ENCODE measurements at places on chromosomes 7 and 10.

- DNase-seq = peak; percentile 37
Observed at GRCh38 chr10:70578371-70578947, 24.1 kb downstream of the PRF1 start.

DNA sequence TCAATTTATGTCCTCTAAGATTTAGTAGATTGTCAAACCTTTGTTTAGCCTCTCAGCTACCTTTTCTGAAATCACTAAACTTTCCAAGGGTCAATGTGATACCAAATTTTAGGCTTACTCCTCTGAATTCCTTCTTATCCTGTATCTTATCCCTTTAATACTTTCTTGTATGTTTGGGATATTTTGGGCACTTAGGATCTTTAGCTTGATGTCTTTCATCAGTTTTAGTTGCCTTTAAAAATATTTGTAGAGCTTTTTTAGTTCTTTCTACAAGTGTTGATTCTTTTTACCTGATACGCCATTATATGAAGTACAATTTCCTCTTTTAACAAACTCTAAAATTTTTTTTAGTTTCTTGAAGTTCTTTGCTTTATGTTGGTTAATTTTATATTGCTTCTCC, 30.7 kb upstream of the HDAC9 start:
- DNase-seq = no peak

- no peak for DNase-seq
Observed at GRCh38 chr10:58511765-58512490, 744 bp upstream of the BICC1 start.

DNA sequence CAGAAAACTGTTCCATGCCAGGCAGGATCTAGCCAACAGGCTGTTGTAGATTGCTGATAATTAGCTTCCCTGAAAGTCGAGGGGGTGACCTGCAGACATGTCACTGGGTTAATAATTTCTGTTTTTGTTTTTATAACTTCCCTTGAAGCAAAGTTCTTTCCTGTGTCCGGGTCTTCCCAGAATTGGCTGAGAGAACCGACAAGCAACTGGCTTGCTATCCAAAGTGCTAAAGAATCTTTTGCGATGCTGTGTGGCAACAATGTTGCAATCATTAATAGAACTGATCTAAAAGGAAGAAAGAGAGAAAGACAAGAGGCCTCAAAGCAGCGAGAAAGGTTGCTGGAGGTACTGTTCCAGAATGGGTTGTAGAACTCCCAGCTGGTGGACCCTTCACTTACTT, 132.1 kb upstream of the DPP6 start:
- DNase-seq = no peak

DNA sequence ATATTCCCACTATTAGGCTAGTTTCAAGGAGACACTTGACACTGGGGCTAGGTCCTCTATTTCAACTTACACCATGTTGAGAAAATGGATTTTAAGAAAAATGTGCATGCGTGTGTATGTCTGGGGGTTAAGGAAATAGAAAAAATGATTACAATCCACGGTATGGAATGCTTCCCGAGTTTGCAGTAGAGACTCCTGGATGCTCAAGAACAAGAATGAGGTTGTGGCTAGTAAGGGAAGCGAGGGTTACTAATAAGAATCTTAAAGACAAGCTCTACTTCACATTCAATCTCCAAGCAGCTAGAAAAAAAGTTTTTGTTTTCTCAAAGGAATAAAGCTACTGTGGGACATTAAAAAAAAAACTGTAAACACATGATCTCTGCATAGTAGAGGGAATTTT, 54.7 kb downstream of the ANK3 start:
- no peak for DNase-seq

GRCh38 chr10:119821182-119821581, 51.5 kb downstream of the MCMBP start:
- DNase-seq = no peak

DNA sequence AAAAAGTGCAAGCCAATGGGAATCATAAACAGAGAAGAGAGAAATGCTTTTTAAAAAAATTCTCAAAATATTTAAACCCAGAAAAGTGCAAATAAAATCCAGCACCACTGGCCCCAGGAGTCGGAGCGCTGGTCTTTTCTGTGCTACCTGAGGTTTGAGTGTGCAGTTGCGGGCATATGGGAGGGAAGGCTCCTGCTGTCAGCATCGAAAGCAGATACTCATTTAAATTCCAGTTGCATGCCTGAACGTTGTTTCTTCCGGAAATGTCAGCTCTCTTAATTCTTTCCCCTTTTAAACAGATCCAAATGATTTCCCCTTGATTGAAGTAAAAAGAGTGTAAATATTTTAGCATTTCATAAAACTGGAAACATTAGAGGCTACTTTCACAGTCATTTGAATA, 240.5 kb upstream of the GPR26 start:
- DNase-seq = no peak

DNA sequence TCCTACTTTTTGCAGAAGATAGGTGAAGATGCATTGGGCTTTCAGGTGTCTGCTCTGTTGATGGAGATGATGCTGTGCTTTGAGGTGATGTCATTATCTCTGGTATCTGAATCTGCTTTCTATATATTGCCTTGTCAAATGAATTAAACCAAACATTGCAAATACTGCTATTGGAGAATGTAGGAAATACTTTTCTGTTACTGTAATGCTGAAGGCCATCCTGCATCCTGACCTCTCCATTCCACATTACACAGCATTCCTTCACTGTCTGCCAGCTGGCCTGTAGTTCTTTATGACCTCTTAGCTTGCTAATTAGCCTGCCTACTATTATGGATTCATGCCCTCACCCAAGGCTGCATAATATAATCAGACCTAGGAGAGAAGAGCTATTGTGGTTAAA, 73.2 kb downstream of the VCL start:
- no peak for DNase-seq

- DNase-seq = no peak
Observed at GRCh38 chr10:67521546-67521945, 174.4 kb downstream of the CTNNA3 start.

- DNase-seq = no peak
Observed at GRCh38 chr7:151062399-151063211, 3.2 kb downstream of the SLC4A2 start.

DNA sequence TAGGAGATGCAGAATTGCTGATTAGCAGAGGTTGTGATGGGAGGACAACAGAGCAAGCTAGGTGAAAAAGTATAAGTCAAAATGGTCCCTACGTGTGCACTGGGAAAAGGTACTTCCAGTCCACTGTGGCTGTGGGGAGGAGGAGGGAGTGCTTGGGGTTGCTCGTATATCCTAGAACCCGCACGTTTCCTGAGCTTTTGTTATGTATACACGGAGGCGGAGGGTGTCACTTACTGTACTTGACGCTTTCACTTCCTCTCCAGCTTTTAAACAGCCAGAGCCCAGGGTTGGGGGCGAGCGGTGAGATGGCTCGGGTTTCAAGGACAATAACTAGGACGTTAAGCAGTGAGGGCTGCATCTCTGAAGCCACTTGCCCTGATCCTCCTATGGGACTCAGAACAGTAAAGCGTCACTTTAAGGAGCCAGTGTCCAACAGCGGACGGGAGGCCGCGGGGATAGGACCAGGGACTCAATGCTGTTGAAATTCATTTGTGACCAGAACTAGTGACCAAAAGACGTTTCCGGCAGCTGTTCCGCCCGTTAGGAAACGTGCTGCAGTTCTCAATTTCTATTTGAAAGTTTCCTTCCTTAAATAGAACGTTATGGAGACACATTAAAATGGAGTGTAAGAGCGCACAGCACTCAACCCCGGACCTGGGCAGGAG, 985 bp upstream of the ETV1 start:
- DNase-seq = no peak

DNA sequence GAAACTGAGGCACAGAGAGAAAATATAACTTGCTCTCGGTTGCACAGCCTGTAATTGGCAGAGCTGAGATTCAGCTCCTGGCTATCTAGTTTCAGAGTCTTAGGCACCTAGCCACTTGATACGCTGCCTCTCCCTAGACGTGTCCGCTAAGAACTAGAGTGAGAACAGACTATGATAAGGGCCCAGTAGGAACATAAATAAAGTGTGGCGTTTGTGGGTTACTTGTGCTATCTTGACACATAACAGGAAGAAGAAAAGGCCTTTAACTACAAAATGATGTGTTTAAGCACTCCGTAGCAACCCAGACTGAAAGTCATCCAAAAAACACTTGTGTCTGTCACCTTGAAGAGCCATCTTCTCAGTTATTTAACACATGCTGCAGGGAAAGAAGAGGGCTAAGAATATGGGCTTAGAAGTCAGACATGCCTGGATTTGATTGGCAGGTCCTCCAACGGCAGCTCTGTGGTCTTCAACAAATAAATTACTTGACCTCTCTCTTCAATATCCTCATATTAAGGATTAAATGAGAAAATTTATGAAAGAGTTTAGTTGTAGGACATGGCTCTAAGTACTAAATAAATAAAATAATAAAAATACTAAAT, 96.2 kb downstream of the SGMS1 start:
- DNase-seq = no peak

- no peak for DNase-seq
Observed at GRCh38 chr10:131650771-131651673, 249.8 kb upstream of the PPP2R2D start.

DNA sequence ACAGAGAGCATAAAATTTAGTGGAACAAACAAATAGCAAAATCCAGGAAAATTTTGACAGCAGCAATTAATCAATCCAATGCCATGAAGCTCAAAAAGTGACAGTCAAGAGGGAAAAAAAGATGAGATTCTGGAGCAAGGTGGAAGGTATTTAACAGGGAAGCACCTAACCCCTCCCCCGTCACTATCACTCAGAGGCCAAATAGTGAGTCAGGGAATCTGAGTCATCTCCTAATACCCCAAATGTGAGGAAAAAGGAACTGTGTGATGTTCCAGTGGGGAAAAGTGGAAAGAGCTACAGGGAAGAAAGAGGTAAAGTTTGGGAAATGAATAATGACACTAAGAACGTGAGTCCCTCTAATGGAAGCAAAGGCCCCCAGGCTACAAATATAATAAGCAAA, 113.2 kb upstream of the PHF14 start:
- no peak for DNase-seq

GRCh38 chr7:140196361-140197217, 19.8 kb upstream of the KDM7A start:
- DNase-seq = no peak

- no peak for DNase-seq
Observed at GRCh38 chr7:18693816-18694215, 198.3 kb downstream of the HDAC9 start.

DNA sequence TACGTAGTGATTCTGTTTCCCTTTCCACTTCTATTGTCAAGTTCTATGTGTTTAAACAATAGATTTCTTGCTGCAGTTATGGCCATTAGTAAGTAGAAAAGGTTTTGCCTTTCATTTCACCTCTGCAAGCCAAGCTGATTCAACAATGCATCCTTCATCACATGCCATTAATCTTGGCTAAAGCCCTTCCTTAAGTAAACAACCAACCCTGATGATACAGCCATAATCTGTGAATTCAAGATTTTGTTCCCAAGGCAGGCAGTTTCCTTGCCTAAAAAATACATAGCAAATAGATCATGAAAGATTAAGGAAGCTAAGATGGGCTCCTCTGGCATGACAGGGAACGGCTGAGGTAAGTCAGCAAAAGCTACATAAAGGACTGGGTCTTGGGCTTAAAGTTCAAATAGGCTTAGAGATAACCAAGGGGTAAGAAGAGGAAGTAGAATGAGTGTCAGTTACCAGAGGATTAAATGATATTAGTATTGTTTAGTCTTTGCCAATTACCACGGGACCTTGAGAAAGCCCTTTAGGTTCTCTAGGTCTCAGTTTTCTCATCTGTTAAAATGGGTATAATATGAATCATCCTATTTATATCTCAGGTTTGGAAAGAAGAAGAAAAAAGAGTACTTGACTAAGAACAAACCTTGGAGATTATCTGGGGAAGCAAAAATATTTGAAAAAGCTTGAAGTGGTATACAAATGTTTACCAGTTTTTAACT, 35.9 kb upstream of the ANK3 start:
- no peak for DNase-seq

GRCh38 chr10:24806262-24806661, 82.6 kb upstream of the ARHGAP21 start:
- DNase-seq = no peak

GRCh38 chr7:155725006-155725355, 80.5 kb downstream of the RBM33 start:
- no peak for DNase-seq

- no peak for DNase-seq
Observed at GRCh38 chr7:151586531-151587260, 67.0 kb upstream of the RHEB start.

DNA sequence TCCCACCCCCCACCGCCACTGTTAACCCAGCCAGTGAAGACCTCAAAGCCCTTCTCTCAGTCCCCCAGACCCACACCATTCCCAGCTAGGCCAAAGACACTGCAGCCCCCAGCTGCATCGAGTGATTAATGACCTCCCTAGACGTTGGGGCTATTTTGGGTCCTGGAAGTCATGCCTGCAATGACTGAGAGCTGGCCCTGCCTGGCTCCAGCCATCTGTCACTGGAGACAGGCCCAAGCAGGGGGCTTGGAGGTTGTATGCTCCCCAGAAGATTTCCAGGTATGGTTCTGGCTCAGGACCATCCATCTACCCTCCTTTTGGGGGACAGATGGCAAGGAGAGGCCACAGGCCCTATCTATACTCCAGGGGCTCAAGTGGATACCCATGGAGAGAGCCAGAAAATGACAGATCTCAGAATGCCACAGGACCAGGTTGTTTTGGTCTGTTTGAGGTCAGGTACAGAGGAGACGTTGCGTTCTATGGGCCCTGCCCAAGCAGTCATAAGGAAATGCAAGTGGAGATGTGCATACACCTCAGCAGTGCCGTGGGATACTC, 5.1 kb downstream of the KCNIP2 start:
- no peak for DNase-seq

DNA sequence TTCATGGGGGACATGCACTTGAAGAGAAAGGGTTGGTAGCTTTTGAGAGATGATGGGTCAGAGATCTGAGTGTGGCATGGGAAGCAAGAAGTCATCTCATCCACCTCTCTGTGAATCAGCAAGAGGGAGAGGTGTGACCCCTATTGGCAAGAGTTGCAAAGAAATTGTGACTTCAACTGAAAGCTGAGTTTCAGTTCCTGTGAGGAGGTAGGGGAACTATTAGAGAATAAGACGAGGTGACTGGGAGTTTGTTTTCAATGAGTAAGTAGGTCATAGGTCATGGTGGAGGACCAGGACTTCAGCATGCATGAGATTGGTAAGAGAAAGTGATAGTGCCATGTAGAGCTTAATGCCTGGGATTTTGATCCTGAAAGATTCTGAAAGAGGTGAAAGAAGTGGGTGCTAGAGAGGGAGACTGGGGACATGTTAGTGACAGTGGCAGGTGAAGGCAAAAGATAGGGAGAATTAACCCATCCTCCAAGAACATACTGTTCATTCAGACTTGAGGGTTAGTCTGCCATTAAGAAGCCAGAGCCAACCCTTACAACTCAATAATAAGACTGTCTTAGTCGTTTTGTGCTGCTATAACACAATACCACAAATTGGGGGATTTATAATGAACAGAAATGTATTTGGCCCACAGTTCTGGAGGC, 75.5 kb upstream of the CAPZA2 start:
- no peak for DNase-seq

GRCh38 chr10:37739181-37739580, 118.2 kb downstream of the ZNF248 start:
- no peak for DNase-seq

GRCh38 chr7:105222953-105223352, 165.8 kb downstream of the SRPK2 start:
- no peak for DNase-seq
